ENCODE measurements at places on chromosomes 2 and 18.

DNA sequence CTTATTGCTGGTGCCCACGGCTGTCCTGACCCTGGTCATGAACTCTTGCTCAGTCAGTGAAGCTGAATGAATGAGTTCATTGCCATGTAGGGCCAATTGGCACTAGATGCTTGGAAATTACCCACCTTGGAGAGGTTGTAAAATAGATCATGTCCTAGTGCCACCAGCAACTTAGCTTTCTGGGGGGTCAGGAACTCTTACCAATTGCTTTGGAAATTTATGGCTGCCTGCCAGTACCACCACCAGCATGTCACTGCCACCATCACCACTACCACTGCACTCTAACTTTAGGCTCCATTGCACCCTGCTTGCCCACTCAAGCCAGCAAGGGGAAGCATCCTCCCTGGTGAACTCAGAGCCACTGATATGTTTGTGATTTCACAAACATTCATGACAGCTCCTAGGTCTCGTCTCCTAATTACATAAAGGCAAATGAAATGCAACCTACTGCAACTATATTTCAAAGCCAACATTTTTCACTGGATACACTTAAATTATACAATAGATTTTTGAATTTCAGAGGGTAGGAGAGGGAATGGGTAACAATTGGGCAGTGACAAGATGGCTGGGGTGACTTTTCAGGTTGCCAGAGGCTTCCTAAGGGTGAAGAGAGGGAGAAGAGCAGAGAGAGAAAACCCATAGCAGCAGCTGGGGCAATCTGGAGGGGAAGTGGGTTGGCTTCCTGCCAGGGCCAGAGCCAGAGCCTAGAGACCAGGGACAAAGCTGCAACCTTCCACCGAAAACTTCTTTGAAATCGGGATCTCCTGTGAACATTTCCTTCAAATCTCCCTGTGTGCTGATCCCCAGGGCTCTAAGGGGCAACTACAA, 3.5 kb upstream of the EMILIN1 start:
- DNase-seq = no peak

DNA sequence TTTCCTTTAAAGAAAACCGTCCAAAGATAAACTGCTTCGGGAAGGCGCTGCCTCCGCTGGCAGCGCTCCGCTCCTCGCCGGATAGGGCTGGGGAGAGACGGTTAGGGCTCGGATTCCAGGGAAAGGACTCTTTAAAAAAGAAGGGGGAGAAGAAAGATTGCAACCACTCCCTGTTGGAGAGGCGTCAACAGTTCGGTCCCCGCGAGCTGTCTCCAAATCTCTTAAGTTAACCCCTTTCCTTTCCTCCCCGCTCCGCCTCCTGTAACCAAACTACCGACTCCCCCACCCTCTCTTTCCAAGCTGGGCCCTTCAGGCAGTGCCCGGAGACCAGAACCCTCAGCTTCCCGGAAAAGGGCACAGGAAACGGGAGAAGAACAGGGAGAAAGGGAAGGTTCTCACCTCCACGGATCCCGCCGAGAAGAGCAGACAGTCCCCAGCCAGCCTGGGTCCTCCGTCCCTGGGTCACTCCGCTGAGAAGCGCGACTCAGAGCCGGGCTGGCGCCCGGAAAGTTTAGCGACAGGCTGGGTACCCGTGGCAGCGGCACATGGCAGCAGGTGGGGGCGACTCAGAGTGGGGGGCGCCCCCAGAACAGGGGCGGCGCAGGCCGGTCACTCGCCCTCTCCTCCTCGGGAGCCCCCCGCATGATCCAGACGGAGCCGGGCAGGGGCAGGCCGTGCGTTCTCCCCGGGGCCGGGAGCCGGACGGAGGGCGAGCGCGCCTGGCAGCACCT, 675 bp downstream of the FZD5 start:
- peak; percentile 54 for DNase-seq

DNA sequence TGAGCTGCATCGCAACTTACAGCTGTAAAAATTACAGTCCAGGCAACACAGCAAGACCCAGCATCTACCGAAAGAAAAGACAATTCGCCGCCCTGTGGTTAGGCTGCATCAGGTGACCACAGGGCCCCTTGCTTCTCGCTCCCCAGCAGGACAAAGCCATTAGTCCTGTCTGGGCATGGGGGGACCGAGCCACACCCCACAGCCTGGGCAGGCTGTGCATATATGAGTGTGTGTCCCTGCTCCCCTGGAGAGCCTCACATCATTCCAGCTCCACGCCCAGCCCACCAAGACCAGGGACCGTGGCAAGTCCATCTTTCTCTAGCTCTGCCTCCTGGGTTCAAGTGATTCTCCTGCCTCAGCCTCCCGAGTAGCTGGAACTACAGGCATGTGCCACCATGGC, 33.9 kb downstream of the SNORC start:
- DNase-seq = no peak

GRCh38 chr18:76951456-76952247, 129.3 kb downstream of the ZNF236 start:
- DNase-seq = no peak

GRCh38 chr18:36284268-36284667, 13.2 kb upstream of the FHOD3 start:
- DNase-seq = no peak

DNA sequence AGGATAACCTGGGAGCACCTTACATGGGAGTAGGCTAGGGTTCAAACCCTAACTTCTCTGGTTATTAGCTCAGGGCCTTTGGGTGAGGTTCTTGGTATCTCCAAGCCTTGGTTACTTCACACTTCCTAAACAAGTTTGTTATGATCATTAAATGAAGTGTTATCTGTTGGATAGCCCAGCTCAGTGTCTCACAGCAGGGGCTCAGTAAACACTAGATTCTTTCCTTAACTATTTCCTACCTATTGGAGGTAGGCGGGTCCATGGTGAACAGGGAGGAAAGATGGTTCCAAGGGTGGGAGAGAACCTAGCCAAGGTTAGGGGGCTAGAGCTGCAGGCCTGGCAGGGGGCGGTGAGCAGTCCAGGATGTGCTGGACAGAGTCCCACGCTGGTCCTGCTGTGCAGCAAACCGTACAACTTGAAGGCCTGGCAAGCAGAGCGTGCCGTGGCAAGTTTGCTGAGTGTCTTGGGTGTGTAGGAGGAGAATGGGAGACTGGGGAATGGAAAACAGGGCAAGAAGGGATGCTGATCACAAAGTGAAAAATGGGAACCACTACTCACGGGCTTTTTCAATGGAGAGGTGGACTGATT, 259.1 kb downstream of the PRKCE start:
- no peak for DNase-seq

DNA sequence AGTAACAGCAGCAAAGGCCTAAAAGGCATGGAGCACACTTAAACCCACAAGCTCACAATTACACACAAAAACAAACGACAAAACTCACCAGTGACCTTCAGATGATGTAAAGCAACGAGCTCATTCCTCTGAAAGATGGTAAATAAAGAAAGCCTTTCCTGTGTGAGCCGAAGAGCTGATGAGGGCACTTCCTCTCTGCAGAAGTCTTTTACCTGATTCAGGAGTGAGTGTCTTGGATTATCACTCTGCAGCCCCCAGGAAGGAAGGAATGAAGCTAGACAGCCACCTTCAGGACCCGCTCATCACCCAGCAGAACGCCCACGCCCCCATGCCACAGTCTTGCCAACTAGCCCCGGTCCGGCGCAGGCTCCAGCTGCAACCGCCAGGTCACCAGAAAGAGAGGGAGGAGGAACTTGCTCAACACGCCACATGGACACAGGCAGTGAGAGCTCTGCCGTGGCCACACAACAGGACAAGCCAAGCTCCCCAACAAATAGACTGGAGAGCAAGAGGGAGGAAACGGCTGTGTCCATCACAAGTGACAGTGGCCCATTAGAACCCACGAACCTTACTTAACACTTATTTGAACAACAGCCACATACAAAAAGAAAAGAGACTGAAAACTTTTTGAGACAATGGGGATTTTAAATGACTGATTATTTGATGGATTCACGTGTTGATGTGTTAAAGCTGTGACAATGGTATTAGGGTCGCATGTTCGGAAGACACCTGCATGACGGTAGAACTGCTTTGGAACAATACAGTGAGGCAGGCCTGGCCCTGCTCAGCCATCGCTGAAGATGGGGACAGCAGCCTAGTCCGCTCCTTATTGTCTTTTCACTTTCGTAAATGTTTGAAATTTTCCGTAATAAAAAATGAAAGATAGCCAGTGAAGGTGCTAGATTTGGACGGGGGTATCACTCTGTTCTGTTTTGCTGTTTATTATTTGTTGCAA, 127.3 kb downstream of the HDAC4 start:
- DNase-seq = no peak

GRCh38 chr2:128195435-128195984, 104.5 kb downstream of the UGGT1 start:
- DNase-seq = no peak

DNA sequence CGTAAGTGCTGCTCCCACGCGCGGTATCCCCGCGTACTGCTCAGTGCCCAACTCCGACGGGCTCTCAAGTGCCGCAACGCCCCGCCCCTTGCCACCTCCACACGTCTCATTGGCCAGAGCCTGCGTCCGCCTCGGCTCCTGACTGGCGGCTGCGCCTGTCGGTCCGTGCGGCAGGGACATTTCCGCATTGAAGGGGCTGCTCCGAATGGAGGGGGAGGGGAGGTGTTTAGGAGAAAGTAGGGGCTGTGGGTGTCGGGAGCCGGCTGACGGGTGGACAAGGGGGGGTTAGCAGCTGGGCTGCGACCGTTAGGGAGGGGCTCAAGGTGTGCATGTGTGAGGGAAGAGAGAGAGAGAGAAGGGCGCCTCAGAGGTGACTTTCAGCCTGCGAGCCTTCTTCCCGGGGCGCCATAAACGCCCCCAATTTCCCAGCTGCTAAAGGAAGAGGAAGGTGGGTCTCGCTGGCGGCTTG, 877 bp upstream of the UGP2 start:
- peak; percentile 98 for DNase-seq

- peak; percentile 13 for DNase-seq
Measured at GRCh38 chr2:150674283-150674682, 186.8 kb upstream of the RND3 start.

GRCh38 chr2:108917526-108917925, 71.5 kb downstream of the EDAR start:
- no peak for DNase-seq

- no peak for DNase-seq
Measured at GRCh38 chr2:231928901-231929725, 2.9 kb upstream of the NPPC start.

GRCh38 chr18:12880541-12880910, 3.5 kb downstream of the PTPN2 start:
- no peak for DNase-seq

DNA sequence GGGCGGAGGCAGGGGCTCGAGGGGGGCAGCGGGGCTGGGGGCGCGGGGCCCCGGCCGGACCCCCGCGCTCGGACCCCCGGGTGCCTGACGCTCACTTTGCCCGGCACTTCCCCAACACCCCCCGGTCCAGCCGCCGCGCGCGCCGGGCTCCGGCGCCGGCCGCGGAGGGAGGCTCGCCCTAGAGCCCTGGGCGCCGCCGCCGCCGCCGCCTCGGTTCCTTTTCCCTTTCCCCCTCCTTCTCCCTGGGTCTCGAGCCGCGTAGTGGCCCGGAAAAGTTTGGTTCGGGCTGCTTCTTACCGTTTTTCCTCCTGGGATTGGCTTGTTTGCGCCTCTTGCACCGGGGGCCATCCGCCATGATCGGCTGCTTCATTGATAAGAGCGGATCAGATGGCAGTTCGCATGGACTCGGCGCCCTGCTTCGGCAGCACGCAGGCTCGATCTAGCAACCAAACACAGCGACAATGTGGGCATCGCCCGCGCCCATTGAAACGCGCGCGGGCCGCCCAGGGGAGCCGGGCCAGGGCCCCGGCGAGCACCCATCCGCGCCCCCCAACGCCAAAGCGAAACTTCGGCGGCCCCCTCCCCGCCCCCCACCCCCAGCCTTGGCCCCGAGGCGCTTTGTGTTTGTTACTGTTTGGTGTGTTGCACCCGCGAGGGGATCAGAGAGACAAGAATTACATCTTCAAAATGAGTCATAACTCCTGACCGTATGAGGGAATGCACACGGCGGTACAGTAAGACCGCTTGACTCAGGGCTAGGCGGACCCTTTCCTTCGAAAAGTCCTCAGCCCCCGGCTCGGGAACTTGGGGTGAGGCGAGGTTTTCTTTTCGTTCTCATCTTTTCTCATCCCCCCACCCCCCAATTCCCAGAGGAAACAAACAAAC, 2.7 kb downstream of the ZEB2 start:
- peak; percentile 84 for DNase-seq

DNA sequence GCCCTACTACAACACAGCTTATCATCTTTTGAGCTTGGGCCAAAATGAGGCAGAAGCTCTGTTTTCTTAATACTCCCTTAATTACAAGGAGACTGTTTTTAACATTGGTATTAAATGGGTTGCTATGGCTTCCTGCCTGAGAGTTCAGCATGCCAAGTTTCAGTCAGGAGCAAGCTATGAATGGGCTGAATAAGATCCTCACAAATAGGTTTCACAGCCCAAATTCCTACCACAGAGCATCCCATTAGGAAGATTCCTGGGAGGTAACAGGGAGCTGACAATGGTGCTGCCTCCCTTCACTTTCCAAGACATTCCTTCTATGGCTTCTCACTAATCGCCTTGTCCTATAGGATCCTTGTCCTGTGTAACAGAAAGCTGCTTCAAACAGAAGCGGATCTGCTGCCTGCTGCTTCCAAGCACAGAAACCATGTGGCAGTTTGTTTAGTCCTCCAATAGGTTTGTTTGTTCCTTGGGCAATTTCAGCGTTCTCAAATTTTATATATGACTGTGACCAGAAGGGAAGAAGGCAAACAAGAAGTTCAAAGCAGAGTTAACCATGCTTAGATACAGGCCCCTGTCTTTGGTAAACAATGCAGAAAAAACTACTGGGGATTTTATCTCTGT, 70.9 kb downstream of the NCKAP5 start:
- peak; percentile 24 for DNase-seq

GRCh38 chr2:210366675-210367080, 51.7 kb upstream of the MYL1 start:
- no peak for DNase-seq

- peak; percentile 7 for DNase-seq
Measured at GRCh38 chr2:190477661-190478454, 56.7 kb downstream of the NEMP2 start.

- no peak for DNase-seq
Measured at GRCh38 chr18:23451491-23451890, 1.6 kb upstream of the RIOK3 start.

GRCh38 chr2:85772019-85772745, 18.4 kb downstream of the ATOH8 start:
- peak; percentile 98 for DNase-seq

- DNase-seq = no peak
Measured at GRCh38 chr2:105723431-105723830, 21.3 kb upstream of the NCK2 start.

Data from GM03348 (cell line).